ENCODE measurements at places on chromosomes 5 and 9.

GRCh38 chr5:61755726-61756222, 423.7 kb downstream of the ZSWIM6 start:
- no peak for DNase-seq

DNA sequence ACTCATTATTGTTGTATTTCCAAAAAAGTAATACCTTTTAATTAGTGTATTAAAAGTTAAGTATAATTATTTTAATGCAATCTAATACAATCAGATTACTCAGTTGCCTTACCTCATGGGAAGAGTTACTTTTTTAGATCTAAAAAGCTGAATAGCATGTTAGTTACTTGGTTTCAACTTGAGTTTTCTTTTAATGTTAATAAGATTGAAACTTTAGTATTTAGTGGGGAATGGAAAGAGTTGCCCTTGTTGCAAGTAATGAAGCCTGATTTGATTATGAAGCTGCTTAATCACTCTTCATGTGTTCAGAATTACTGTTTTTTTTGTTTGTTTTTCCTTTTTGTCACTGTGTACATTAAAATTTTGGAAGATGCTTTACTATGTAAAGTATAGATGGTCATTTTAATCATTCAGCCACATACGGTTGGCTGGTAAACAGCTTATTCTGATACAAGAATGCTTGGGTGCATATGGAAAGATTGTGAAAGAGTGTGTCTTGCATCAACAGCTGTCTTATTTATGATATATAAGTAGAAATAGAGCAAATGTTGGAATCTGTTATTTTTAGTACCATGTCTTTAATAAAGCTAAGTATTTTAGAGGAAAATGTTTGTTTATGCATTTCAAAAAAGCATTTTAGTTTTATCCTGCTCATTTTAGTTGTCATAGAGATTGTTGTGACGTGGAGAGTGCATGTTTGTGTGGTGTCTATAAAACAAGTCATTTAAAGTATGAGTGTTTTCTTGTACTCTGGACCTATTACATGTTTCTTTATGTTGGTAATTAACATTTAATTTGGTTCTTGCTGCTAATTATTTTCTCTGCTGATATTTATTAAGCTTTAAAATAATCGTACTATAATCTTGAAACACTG, 36.4 kb downstream of the SREK1 start:
- DNase-seq: no peak

DNA sequence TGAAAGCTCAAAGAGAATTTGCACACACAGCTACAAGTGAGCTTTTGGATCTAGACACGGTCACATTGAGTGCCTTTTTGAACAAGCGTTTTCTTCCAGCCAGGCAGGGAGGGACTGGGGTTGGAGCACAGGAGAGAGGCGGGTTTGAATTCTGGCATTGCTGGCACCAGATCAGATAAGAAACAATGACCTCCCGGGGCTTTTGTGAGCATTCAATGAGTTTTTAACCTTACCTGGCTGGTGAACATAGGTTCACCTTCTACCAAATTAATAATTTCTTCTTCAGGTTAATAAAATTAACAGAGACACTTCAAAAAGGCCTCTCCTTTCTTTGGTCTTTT, 312.9 kb upstream of the MSX2 start:
- no peak for DNase-seq

DNA sequence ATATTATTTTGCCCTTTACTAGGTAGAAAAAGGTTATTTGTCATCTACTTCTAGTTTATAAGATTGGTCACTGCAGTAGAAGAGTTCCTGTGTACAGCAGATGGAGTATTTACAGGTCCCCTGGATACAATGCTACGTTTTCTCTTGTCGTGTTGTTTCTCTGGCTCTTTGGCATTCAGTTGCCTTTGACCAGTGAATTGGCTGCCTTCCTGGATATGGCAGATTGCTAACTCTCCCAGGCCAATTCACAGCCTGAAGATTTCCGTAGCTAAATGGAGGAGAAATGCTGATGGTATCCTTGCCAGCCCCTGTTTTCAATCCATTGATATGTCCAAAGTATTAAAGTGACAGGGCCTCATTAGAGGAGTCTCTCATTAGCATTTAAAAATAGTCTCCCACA, 32.5 kb upstream of the GNAQ start:
- DNase-seq: no peak

DNA sequence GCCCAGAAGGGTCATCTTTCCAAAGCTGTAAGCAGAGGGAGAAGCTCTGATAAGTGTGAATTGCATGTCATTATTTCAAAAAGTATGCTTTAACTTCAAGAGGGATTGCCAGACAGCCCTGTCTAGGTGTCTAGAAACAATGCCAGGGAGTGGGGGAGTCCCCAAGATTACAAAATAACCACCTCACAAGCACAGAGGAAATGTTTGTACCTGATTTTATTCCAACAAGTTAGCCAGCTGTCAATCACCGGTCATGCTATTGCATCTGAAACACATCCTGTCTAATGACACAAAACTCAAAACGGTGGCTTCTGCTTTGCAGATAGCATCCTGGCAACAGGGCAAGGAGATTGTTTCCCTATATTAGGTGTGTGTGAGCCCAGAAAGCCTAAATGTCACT, 154.2 kb upstream of the WWC1 start:
- DNase-seq: no peak

DNA sequence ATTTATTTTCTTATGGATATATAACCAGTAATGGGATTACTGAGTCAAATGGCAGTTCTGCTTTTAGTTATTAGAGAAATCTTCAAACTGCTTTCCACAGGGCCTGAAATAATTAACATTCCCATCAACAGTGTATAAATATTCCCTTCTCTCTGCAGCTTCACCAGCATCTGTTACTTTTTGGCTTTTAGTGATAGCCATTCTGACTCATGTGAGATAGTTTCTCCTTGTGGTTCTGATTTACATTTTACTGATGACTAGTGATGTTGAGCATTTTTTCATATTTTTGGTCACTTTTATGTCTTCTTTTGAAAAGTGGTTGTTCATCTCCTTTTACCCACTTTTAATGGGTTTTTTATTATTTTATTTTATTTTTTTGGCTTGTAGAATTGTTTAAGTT, 1290.3 kb upstream of the CDH9 start:
- DNase-seq: no peak

DNA sequence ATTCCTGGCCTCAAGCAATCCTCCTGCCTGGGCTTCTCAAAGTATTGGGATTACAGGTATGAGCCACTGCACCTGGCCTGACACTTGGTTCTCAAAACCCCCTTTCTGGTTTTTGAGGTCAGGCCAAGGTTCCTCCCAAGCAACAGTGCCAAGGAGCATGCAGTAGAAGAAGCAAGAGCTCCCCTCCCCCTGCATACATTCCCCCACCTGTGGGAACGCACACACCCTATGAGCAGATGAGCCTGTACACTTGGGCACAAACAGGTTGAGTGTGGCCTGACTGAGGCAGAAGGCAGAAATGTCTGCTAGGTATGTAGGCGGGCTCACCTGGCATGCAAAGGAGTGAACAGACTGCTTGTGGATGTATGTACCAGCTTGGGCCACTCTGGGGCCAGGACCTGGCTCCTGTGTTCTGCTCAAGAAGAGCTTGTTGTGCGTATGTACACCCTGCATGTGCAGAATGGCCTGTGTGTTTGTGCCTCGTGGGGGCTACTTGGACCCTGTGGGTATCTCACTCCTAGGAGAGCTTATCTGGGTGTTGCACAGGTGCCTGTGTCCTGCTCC, 1.7 kb downstream of the GPRIN1 start:
- DNase-seq: no peak

DNA sequence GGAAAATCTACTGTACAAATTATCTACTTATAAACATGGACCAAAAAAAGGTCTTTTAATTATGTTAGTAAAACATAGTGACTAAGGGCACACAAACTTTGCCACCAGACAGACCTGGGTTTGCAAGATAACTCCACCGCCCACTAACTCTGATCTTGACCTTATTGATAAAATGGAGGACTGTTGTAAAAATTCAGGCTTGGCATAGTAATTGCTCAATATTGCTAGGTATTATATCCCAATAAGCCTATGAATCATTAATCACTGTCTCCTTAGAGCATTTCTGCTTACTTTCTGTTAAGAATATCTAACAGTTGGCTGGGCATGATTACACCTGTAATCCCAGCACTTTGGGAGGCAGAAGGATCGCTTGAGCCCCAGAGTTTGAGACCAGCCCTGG, 3.8 kb downstream of the C9orf40 start:
- DNase-seq: no peak

DNA sequence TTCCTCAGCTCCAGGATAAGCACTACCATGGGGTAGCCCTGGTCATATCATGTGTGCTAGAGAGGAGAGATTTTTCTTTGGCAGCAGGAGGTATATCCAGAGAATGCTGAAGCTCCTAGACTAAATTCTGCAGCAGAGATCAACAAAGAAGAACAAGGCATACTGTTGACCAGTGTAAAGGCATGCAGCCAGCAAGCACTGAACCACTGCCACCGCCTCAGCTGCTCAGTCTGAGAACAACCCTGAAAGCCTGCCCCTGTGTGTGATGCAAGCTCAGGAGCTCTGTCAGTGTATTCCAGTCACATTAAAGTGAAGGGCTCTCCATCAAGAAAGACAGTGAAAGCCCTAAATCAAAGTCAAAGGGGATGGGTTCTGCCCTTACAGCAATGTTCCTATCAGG, 439.5 kb upstream of the CD180 start:
- no peak for DNase-seq

DNA sequence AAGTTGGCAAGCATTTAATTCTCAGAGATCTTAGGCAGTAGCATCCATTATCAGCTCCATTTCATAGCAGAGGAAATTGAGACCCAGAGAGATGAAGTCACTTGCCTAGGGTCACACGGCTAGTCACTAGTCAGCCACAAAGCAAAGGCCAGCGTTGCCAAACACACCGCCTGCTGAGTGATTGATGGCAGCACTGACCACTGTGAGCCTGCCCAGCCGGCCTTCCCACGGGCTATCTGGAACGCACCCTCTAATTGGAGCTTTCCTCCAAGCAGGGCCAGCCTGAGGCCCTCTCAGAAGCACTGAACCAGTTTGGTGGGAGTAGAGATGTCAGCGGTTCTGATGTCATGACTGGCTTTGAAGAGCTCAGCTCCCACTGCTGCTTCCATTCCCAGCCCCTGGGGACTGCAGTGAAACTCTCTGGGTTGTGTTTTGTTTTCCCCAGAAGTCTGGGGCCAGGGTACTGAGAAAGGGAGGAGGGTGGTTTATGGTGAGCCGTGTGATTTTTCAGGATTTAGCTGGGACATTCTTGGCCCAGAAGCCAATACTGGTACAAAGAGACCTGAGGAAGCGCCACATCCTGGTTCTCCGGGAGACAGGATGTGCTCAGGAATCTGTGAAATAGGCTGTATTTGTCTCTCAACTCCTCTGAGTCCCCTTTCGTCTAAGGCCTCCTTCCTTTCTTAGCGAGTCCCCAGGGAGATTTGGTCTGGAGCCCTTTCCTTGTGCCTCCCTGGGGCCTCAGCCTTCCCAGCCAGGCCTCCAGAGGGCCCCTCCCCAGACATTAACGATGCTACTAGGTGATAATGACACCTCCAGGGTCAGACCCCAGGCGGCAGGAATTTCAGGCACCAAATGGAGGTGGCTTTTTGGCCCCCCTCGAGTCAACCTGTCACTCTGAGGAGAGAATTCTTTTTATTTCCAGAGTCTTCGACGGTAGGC, 44.5 kb downstream of the SPRY4 start:
- DNase-seq: peak; percentile 91

GRCh38 chr5:14228219-14228618, 85.1 kb downstream of the TRIO start:
- DNase-seq: no peak

DNA sequence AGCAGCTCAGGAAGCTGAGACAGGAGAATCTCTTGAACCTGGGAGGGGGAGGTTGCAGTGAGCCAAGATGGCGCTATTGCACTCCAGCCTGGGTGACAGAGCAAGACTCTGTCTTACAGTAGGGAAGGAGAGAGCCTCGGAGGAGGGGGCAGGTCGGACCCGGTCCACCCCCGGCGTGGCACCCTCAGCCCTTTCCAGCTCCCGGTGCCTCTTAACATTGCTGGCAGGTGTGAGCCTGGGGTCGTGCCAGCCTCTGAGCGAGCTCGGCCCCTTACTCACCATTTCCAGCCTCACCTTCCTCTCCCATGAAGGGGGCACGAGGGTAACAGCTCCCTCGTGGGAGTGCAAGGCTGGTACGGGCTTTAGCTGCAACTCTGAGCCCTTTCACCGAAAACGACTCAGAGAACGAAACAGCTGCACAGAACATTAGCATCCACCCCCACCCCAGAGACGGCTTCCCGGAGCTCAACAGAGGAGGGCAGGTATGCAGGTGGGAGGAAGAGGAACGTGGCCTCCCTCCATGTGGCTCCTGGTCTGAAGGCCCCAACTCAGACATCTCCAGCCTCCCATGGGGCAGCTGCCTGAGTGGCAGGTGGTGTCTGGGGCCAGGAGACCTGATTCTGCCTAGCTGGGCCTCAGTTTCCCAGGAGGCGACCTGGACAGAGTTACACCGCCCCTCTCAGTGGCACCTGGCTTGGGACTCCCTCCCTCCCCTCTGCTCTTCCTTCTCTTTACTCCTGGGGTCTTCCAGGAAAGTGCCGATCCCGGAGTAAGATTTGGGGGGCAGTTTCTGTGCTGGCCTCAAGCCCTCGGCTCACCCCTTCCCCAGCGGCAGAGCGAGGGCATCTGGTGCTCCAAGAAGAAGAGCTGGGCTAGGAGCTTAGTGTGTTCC, 28.5 kb upstream of the ABO start:
- no peak for DNase-seq

- DNase-seq: no peak
Observed at GRCh38 chr5:168707716-168708695, 128.8 kb upstream of the PANK3 start.

- DNase-seq: no peak
Observed at GRCh38 chr9:95810133-95810532, 65.4 kb upstream of the ERCC6L2 start.

DNA sequence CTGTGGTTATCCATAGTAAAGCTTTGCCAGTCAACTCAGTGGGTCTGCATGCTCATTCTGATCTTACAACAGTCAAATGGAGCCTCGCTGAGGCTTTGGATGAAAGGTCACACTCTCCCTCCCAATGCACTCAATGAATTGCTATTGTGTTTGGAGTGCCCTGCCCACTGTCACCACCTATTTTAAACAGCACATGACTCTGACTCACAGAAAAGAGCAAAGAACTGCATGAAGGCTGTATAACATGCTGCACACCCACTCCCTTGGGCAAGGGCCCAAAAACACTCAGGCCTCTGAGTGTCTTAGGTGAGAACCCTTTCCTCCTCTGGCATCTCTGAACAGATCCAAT, 118.7 kb upstream of the CCDC112 start:
- peak; percentile 45 for DNase-seq

DNA sequence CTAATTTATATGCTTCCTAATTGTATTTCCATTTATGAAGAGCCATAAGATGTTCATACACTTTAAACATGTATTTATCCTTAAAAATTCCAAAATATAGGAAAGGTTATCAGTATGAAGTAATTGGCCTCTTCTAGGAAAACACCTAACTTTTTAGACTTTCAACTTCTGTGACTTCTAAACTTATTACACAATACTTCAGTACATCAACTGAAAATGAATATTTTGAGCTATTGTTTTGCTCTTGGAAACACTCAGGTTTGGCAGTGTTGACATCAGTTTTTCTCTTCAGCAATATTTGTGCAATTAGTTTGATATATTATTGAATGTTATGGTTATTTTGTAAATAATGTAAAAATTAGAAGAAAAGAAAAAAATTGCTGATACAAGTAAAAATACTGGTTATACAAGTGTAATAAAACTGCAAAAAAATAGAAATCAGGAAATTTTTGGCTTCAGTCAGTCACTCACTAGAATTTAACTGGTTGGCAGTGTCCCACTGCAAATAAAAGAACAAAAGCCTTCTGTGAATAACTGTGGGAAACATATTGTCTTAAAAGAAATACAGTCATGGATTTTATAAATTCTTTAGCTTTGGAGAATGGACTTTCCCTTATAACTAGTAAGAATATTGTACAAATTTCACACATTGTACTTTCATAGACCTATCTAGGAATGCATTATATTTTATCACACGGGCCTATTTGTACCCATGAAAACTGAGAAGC, 635.9 kb downstream of the TLE1 start:
- no peak for DNase-seq
